ENCODE measurements at places on chromosomes 6 and 20. TPM values are rescaled to one million over a fixed set of nuclear protein-coding genes. Genes with fewer than 3 reads are reported as not detected.

DNA sequence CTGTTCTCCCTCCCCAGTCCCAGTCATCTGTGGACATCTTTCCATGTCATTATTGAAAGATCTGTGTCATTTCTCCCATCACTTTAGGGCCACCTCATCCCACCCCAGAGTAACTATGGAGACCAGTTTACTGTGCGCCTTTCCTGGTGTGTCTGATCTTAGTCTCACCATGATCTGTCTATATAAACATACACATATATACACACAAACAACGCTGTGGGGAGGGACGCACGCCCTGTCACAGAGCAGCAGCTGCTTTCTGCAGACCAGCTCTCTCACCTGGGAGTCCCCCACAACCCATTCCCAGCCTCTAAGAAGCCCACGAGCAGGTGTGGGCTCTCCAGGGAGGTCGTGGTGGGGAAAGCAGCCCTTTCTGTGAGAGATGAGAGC, 68.1 kb upstream of the TOX2 start:
- DNase-seq = no peak

DNA sequence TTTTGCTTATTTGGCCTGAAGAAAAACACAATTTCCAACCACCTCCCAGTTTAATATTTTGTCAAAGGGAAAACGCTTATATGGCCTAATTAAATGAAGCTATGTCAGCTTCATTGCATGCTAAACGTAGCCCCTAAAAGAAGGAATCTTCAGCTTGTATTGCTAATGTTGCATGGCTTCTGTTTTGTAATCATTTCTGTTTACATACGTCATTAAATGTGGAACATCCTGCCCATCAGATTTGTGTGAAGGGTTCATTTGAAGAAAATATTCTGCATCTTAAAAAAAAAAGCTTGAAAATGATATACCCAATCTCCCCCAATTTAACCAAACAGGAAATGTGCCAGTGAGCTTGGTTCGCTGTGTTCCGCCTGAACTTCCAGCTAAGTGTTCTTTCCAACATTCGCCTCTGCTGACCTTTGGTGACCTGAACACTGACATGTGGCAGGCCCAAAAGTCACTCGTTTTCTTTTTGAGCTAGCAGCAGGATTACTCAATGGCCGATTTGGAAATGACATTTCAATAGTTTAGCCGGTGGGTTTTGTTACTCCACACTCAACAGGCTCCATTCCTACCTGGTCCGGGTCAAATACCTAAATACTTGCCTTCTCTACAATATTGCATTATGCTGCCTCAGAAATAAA, 12.7 kb upstream of the SIRT5 start:
- no peak for DNase-seq

DNA sequence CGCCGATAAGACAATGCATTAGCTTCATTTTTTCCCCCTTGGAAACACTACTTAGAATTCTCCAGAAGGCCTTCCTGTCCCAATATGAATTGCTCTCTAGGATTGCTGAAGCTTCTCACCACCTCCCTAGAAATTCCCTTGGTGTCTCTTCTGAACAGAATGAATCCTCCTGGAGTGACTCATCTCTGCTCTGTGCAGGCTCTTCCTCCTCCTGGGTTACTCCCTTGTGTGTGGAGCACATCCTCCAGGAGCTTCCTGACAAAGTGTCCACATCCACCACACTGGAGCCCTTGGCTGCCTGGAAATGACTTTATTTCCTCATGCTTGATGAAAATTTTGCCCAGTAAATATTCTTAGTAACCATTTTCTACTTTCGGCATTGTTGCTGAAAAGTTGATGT, 54.4 kb downstream of the DTNBP1 start:
- DNase-seq = no peak

DNA sequence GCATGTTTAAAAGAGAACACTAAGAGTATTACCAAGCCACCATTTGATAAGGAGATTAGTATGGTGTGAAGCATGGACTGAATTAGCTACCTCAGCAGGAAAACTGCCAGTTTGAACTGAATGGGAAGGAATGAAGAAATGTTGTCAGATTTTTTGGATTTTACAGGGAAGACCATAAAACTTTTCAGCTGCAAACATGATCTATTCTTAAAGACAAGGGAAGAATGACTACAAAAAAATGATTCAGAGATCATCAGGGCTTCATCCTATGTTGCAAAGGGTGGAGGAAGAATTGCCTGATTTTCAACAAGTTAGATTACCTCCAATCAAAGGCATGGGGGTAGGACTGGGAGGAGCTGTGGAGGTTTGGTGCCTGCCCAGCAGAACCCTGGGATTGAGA, 49.3 kb upstream of the MTRF1L start:
- DNase-seq = no peak

DNA sequence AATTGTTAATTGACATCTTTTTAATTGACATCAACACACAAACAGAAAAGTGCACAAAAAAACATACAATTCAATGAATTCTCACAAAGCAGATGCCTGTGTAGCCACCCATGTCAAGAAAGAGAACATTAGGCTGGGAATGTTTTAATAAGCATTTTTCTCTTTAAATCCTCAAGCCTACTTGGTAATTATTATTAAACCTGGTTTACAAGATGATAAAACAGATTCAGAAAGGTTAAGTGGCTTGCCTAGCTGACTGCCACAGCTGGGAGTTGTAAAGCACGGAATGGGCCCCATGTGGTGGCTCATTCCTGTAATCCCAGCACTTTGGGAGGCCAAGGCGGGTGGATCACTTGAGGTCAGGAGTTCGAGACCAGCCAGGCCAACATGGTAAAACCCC, 90.0 kb upstream of the AKAP12 start:
- DNase-seq = no peak

DNA sequence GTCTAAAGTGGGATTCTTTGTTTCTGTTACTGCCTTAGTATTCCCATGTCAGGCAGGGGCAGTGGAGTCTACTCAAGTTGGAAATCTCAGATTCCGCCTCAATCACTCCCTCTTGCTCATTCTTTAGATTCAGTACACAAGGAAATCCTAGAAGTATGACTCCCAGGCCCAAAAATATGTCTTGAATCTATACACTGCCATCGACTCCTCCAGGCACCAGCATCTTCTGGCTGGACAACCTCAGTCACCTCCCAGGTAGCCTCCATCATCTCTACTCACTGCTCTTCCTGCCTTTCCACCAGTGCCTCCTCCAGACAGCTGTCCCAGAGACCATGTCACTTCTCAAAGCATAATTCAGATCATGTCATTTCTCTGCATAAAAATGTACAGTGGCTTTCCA, 329.9 kb downstream of the CDC5L start:
- no peak for DNase-seq

- DNase-seq = no peak
These were observed 226.3 kb downstream of the KIF16B start for GRCh38 chr20:16346956-16347355.

DNA sequence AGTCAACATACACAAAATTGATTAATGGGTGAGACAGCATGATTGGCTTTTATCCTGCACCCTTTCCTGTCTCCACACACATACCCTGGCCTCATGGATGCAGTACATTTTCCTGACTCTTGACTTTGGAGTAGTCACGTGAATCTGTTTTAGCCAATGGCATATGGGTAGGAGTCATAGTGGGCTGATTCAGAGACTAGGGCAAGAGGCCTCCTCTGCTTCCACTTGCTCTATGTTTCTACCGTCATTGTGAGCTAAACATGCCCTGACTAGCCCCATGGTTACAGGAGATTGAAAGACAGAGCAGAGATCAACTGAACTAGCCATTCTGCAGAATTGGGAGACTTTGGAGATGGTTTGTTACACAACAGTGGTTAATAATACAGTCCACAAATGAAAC, 850.0 kb downstream of the DHX35 start:
- no peak for DNase-seq

GRCh38 chr6:131950767-131951575, at the start of gene CCN2:
CCN2 (minus strand) TSS chr6:131951372; CDS start chr6:131951172, 200 bp downstream.
- peak; percentile 68 for DNase-seq

Gene GPR63
- 1.1 TPM for polyA plus RNA-seq

Gene TBXT
- polyA plus RNA-seq = not detected

Gene BPI
- polyA plus RNA-seq = 0.09 TPM

Gene ALDH8A1
- polyA plus RNA-seq = 0.60 TPM

Gene PTCRA
- polyA plus RNA-seq = not detected

Data from urinary bladder (tissue), 4 donors.